ENCODE measurements at places on chromosomes 6 and 20.

- DNase-seq: no peak
These were observed 319.7 kb upstream of the MAN1A1 start for GRCh38 chr6:119669221-119669620.

- no peak for DNase-seq
These were observed 2.1 kb downstream of the UBE2J1 start for GRCh38 chr6:89350281-89350966.

DNA sequence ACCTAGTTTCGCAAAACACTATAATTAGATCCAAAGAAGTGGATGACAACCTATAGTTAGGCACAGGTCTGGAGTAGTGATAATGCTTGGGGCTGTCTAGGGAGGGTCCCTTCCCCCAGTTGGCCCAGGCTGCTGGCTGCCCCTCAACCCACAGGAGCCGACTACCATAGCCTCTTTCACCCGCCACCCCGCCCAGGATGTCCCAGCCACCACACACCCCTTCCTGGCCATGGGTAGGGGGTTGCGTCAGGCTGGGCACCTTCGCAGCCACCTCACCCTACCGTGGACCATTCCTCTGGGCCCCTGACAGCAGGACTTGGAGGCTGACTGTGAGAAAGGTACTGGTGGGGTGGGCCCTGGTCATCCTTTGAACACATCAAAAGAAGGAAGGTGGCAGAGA, 8.5 kb downstream of the TFEB start:
- DNase-seq: no peak

GRCh38 chr6:44512868-44513741, 125.6 kb downstream of the CDC5L start:
- DNase-seq: peak; percentile 12

- DNase-seq: no peak
These were observed 238.6 kb upstream of the PMEPA1 start for GRCh38 chr20:57948180-57948955.

DNA sequence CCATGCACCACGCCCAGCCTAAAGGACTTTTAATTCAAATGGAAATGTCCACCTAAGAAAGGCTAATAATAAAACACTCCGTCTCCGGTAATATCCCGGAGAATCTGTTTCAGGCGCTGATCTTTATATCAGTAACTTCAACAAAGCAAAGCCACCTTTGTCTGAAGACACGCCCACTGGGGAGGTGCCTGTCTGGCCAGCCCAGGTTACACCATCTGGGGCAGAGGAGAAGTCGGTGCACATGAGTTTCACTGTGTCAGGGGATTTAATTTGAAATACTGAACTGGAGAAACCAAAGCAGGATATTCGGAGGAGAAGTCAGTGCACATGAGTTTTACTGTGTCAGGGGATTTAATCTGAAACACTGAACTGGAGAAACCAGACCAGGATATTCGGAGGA, 9.4 kb downstream of the SERPINB6 start:
- no peak for DNase-seq

- no peak for DNase-seq
These were observed 28.9 kb upstream of the NNAT start for GRCh38 chr20:37492096-37492625.

DNA sequence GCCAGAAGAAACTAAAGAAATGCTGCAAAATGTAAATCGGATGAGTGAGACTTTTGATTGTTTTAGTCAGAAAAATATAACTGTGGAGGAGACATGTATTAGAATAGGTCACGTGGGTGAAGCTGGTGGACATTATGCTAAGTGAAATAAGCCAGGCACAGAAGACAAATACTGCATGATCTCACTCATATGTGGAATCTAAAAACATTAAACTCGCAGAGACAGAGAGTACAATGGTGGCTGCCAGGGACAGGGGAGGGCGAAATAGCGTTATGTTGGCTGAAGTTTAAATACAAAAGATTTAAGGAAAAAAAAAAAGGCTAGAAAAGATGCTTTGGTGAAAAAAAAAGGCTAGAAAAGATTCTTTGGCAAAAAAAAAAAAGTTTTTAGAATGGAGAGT, 63.5 kb upstream of the HDDC2 start:
- no peak for DNase-seq

DNA sequence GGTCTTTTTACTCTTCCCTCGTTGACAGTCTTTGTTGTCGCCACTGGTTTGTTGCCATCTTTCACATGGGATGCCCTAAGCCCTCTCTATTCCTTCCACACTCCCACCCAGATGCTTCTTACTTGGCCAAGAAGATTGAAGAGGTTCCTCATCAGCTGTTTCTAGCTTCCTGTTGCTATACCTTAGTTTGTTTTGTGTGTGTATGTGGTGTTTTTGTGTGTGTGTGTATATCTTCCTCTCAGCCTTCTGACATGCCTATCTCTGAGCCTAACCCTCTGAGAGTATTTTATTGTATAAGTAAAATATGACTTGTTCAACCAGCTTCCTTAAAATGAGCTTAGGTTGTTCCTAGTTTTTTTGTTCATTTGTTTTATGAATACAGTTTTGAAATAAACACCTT, 35.9 kb downstream of the ENPP1 start:
- DNase-seq: no peak

GRCh38 chr6:31622684-31623091, 2.2 kb downstream of the PRRC2A start:
- DNase-seq: no peak

GRCh38 chr6:55399351-55399750, 72.1 kb downstream of the GFRAL start:
- DNase-seq: no peak

DNA sequence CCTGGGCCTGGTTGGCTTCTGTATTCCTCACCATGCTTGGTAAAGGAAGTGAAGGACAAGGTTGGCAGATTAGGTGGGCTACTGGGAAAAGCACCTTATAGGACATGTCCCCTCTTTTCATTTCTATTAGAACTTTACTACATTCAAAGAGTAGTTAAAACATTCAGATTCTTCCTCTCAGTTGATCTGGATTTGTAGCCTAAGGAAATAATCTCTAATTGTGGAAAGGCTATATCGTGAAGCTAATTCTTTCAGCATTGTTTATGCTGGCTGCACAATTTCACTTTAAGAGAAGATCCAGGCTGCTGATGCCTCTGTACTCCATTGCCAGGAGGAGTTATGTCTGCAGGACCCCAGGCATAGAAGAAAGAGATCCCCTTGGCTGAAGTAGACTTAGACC, 58.8 kb downstream of the ARHGAP40 start:
- no peak for DNase-seq

GRCh38 chr20:48556956-48557355, 270.8 kb downstream of the PREX1 start:
- no peak for DNase-seq

- DNase-seq: no peak
These were observed 769 bp upstream of the TRPC4AP start for GRCh38 chr20:35093267-35093884.

GRCh38 chr6:72219536-72219935, 333.2 kb downstream of the RIMS1 start:
- no peak for DNase-seq

- DNase-seq: no peak
These were observed 19.4 kb upstream of the EIF2S2 start for GRCh38 chr20:34131491-34131890.

DNA sequence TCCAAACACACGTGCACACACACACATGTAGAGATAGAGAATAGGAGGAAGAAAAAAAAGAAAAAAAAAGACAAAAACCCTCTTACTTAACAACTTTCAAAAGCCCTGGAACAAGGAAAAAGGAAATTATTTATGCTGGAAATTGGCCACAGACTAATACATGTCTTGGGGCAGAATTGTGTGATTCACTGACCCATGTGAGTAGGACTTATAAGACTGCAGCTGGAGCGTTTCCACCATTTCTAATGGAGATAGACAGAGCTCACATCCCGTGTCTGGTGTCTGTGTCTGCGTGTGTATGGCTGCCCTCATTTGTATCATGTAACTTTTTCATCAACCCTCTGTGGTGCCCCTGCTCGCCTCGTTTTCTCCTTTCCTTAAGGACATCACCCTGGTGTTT, 99.8 kb upstream of the PDE10A start:
- no peak for DNase-seq

DNA sequence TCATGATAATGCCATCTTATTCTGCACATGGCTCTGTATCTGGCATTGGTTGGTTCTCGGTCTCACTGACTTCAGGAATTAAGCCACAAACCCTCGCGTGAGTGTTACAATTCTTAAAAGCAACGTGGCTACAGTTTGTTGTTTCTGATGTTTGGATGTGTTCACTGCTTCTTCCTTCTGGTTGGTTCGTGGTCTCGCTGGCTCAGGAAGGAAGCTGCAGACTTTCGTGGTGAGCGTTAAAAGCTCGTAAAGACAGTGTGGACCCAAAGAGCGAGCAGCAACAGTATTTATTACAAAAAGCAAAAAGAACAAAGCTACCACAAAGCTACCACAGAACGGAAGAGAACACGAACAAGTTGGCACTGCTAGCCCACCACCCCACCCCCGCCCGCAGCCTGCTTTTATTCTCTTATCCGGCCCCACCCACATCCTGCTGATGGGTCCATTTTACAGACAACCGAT, 51.1 kb downstream of the MYLIP start:
- DNase-seq: no peak

GRCh38 chr6:76881414-76881813, 581.9 kb downstream of the HTR1B start:
- DNase-seq: no peak

DNA sequence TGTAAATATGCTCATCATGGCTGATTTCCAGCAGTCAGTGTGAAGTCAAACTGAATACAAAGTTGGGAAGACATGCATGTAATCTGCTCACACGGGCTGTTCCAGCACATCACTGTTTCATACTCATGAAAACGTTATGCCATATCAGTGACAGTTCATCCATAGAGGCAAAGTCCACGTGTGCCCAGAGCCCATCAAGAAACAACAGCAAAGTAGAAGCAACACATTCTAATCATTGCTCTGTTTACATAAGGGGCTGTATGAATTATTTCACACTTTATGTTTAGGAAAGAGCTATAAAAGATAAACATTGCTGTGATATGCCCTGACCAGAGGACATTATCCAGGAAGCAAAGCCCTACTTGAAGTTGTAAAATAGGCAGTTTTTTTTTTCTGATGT, 157.0 kb upstream of the ENPP5 start:
- no peak for DNase-seq

DNA sequence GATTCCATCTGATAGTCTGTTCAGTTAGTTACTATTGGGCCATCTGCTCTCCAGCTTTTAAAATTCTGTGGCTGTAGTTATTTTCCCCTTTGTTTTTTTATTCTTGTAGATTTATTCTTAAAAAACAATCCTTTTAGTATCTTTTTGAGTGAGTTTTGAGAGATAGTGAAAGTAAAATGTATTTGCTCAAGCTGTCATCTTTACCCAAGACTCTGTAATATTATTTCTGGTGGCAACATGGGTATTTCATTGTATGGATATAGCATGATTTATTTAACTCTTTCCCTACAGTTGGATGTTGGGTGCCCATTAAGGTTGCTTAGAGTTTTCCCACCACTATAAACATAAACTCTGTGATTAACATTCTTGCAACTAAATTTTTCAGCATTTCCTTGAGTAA, 24.6 kb downstream of the STK4 start:
- DNase-seq: no peak

DNA sequence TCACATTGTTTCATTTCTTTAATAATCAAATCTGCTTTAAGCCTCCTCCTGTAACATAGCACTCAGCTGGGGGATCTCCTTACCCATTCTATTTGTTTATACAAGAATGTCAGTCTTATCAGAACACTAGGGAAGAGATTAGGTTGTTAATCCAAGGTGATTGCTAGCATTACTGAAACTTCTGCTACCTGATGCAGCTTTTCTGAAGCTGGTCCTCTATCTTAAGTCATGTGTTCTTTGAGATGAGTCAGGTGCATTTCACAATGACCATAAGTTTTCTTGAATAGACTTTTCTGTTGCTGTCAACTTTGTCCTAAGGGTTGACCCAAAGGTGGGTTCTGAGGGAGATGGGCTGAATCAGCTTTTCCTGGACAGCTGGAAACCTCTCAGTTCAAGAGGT, 60.7 kb upstream of the SYNCRIP start:
- no peak for DNase-seq

DNA sequence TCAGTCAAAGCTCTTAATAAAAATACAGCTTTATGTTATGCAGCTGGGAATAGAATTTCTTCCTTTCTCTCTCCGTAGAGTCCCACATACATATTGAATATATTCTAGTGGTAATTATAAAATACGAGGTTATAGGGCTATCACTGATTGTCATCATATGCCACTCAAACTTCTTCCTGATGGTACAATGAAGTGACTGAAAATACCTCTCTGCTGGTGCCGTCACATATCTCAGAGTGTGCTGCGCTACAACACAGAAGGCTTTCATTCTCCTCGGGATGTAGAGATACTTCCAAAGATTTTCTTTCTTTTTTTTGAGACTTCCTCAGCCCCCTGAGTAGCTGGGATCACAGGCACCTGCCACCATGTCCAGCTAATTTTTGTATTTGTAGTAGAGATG, 249.9 kb downstream of the BTBD9 start:
- no peak for DNase-seq

DNA sequence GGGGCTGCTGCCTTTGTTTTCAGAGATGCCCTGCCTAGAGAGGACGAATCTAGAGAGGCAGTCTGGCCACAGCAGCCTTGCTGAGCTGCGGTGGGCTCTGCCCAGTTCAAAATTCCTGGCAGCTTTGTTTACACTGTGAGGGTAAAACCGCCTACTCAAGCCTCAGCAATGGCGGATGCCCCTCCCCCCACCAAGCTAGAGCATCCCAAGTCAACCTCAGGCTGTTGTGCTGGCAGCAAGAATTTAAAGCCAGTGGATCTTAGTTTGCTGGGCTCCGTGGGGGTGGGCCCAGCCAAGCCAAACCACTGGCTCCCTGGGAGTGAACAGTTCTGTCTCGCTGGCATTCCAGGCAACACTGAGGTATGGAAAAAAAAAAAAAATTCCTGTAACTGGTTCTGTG, 970.9 kb downstream of the TBC1D32 start:
- DNase-seq: no peak

DNA sequence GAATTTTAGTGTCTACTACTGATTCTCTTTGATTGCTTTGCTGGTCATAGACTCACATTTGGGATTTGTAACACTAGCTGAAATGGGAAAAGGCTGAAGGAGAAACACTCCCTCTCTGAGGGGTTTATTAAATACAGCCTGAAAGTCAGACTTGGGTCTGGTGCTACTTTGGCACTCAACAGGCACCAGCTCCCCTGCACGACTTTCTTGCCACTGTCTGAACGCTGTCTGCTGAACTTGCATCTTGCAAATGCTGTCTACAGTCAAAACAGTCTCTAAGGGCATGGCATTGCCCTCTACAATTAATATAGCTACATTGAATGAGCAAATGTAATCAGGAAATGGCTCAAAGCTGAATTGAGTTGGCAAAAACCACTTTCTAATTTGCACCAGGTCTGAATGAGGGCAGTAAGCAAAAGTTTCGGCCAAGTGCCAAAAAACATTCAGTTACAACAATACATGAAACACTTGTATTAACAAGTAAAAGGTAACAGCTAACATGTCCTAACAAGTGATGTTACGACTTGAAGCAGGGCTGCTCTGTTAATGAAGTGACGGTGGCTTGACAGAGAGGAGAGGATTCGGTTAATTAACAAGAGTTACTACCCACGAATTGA, 119.5 kb downstream of the FOXC1 start:
- DNase-seq: no peak
